Skin of body (tissue), 3 donors: ENCODE measurements at places on chromosomes 2 and 18. TPM values are rescaled to one million over a fixed set of nuclear protein-coding genes. Genes with fewer than 3 reads are reported as not detected.

- no peak for DNase-seq
Measured at GRCh38 chr2:208172125-208172524, 8.7 kb upstream of the CRYGA start.

- no peak for DNase-seq
Measured at GRCh38 chr2:189657867-189658266, 3.4 kb upstream of the ASNSD1 start.

DNA sequence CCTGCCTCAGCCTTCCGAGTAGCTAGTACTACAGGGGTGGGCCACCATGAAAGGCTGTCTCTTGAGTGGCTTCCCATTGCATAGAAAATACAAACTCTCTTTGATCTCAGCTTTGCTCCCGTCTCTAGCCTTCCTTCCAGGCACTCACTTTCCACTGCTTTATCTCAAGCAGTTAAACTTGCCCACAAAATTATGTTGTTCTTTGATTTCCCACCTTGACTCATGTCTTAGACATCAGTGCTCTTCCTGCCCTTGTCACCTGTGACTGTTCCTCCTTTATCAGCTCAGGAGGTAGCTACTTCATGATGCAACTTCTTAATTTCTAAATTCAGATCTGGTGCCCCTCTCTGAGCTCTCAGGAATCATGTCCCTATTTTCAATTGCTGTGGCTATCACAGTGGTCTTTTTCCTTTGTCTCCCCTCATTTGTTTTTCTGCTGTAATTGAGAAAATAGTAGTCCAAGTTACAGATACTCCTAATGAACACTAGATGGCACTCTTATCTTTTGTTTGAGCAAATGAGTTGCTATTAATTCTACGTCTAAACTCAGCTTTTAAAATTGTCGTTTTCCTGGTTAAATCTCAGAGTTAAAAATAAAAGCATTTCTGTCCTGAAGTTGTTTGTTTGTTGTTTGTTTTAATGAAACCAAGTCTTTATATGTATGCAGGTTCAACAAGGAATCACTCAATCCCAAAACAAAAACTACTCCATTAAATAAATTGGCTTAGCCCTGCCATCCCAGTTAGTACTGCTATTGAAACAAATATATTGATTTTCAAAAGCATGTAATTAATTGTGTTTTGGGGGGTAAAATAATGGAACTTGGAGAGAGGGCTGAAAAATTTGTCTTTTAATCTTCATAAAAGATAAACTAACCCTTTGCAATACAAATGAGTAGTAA lies 46.9 kb upstream of the GREB1L start:
- peak; percentile 11 for DNase-seq

DNA sequence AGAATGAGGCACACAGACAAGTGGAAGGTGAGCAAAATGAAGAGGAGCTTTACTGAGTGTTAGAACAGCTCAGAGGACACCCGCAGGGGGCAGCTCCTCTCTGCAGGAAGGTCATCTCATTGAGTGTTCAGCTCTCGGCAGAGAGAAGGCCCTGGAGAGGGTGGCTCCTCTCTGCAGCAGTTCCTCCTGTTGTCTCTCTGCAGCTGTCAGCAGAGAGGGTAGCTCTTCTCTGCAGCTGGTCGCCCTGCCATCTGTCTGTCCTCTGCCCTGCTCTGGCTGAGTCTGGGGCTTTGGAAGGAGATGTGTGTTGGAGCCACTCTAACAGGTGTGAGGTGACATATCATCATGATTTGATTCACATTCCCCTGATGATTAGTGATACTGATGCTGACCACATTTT lies 6.8 kb upstream of the SNTG2 start:
- no peak for DNase-seq

- no peak for DNase-seq
Measured at GRCh38 chr2:228648541-228648940, 467.1 kb upstream of the SPHKAP start.

DNA sequence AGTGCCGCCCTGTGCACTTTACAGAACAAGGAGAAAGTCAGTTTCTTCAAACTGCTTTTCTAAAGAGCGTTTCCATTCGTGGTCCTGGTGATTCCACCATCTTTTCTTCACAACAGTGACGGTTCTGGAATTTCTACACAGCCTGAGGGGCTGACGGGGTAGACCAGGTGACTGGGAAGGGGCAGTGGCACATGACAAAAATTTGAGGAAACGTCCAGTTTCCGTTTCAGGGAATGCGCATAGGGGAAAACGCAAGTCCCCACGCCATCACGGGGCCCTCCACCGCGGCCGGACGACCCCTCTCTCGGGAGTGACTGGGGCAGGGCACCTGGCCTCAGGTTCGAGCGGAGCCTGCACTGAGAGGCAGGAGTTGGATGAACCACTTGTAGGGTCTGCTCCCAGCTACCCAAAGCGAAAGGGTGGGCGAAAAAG lies 980 bp upstream of the SPTBN1 start:
- DNase-seq, result no peak

GRCh38 chr18:23809415-23809814 lies 120.2 kb downstream of the LAMA3 start:
- DNase-seq, result no peak

DNA sequence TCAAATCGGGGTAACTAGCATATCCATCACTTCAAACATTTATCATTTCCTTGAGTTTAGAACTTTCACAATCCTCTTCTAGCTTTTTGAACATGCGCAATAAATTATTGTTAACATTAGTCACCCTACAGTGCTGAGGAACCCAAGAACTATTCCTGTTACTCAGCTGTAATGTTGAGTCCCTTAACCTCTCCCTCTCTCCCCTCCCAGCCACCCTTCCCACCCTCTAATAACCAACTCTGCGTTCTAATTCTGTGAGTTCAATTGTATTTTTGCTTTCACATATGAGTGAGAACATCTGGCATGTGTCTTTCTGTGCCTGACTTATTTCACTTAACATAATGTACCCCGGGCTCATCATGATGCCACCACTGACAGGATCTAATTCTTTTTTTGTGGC lies 78.6 kb upstream of the RANBP2 start:
- DNase-seq, result no peak

SAG gene
- total RNA-seq, result not detected

FAM98A gene
- total RNA-seq, result 28.6 TPM

ABCG8 gene
- total RNA-seq, result under 0.01 TPM
